ENCODE measurements at places on chromosomes 13 and 19.

GRCh38 chr13:83219832-83220231, 662.4 kb downstream of the SLITRK1 start:
- DNase-seq = no peak

DNA sequence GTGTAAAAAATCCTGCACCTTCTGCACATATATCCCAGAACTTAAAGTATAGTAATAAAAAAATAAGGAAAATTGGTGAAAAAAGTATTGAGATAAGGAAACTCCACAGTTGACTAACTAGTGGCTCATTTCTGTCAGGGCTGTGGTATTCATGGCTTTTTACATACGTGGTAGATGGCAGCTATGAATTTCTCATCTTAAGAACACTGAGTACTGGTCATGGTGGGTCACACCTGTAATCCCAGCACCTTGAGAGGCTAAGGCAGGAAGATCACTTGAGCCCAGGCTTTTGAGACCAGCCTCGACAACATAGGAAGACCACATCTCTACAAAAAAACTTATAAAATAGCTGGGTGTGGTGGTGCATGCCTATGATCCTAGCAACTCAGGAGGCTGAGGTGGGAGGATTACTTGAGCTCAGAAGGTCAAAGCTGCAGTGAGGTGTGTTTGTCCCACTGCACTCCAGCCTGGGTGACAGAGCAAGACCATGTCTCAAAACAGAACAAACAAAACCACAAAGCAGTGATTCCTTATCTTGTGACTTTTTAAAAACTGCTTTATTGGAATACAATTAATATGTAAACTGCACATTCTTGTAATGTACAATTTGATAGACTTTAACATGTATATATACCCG, 16.8 kb downstream of the SLAIN1 start:
- no peak for DNase-seq

GRCh38 chr13:97977982-97978381, 24.5 kb downstream of the IPO5 start:
- DNase-seq = no peak

GRCh38 chr13:32824675-32825074, 191.5 kb upstream of the KL start:
- DNase-seq = no peak

GRCh38 chr13:28421676-28422410, 73.1 kb downstream of the FLT1 start:
- DNase-seq = no peak

- DNase-seq = no peak
Measured at GRCh38 chr13:113860051-113860664, 3.7 kb downstream of the GAS6 start.

DNA sequence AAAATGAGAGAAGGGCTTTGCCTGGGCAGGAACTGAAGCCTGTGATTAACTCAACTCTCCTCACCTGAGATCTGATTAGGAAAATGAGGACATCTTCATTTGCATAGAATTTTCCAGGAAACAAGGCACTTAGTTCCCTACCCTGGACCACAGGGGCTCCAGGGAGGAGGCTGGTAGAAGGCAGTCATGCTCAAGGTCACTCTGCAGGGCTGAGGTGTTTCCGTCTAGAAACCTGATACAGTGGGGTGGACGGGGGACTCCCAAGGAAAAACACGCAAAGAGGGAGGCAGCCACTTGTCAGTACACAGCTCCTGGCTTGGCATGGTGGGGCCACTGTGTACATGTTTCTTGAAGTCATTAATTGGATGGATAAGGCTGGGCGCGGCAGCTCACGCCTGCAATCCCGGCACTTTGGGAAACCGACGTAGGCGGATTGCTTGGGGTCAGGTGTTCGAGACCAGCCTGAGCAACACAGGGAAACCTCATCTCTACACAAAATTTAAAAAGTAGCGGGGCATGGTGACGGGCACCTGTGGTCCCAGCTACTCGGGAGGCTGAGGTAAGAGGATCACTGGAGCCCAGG, 6.0 kb downstream of the KLK14 start:
- DNase-seq = no peak

DNA sequence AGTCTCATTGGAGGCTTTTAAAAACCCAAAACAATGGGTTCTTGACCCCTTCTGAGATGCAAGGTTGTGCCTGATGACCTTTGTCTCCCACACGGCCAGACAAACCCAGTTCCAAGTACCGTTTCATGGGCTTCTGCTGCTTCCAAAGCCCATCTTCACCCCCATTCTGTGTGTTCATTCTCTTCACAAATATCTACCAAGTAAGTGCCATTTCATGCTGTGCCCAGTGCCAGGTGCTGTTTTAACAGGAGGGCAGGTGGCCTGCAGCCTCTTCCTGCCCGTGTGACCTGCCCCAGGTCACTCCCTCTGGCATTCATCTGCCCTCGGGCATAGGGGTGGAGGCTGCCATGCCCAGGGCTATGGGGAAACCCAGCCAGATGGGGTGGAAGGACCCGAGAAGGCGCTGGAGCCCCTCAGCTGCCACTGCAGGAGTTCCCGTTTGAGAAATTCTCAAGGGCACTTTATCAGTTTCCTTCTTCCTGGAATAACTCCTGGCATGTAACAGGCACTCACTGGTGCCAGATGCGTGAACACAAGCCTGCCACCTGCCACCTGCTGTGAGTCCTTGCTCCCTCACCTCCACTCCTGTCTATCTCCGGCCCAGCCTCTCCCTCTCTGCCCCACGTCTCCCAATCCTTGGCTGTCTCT, 12.5 kb downstream of the CAPN12 start:
- DNase-seq = no peak

DNA sequence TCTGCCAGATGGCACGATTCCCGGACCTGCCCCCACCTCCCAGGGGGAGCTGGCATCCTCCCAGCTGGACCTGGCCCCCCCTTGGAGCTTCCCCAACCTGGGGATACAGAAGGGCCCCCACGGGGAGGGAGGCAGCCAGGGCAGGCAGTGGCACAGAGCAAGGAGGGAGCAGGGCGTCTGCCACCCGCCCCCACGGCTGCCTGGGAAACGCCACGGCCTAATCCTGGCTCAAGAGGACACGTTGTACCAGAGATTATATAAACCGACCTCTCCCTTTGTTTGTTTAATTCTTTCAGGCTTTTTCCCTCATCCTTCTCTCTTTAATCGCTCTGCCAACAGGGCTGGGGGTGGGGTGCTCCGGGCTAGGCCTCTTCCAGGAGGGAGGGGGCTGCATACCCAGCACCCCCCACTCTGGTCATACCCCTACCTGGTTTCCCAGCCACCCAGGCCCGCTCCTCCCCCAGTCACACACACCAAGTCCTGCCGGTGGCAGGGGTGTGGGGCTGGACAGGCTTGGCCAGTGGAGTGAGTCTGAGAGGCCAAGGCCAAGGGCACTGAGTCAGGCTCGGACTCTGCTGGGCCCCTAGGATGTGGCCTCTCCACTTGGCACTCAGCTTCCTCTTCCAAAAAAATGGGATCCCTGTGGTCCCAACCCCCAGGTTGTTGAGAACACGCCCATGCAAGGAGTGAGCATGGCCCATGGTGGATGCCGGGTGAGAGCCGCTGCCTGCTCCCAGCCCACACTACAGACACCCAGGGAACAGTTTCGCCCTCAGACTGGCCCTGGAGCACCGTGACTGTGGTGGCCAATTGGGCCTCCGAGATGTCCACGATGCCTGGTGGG, 29.5 kb upstream of the NFIC start:
- DNase-seq = no peak

DNA sequence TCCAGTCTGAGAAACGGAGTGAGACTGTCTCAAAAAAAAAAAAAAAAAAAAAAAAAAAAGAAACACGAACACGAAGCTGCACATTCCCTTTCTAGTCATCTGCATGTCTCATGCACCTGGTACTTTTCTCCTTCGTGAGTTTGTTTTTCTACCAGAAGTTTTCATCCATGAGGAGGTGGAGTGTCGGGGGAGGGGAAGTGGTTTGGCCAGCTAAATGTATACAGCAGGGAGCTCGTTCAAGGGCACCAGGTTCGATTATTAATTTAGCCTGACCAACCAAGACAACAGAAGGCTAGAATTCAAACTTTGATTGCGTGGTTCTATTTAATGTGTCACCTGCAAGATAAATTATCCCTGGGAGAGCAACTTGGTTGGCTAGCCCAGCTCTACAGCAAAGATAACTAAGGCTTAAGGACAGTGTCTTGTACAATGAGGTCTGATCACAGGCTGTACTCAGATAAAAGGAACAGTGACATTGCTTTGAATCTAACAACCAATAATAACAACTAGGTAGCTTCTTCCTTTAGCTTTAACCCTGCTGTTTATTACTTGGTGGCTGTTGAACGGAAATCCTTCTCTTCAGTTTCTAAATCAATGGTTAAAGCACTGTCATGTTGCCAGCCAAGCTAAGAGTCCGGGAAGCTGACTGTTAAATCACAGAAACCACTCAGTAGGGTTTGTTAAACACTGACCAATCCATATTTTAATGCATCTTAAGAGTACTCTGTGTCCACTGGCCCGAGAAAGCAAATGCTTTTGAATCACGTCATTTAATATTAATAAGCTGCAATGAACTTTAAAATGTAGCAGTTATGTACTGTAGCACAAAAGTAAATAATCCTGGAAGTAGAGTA, 98.4 kb upstream of the STARD13 start:
- DNase-seq = no peak

DNA sequence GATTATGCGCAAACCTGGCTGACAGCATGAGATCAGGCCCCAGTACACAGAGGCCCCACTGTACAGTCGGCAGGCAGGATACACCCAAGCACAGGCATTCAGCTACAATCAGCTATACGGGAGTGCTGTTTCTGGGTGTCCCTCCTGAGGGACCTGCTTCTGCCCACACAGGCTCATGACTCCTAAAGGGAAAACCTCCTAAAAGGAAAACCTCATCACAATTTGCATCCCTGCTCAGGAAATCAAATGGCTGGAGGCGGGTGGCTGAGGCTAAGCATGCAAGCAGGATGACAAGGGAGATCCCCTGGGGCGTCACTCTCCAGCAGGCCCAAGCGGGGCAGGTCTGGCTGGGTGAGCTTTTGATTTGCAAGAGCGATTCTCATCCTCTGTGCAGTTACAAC, 99.8 kb downstream of the CRYL1 start:
- no peak for DNase-seq

GRCh38 chr19:49343123-49343522, 7.9 kb downstream of the CD37 start:
- no peak for DNase-seq

GRCh38 chr19:29389495-29389894, 136.3 kb upstream of the VSTM2B start:
- no peak for DNase-seq

DNA sequence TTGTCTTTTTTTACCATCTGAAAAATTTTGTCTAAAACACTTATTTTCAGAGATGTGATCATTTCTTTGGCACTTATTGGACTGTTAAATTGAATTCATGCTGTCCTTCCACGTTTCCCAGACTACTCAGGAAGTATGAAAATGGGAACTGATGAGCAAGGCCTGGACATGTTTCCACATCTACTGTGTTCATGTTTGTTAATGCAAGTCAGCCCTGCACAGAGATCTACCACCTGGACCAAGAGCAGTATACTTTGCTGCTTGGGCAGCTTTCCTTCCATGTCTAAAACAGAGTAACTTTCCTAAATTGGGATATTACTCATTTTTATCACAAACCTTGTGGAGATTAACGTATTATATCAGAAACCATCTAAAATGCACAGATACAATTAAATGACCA, 687.4 kb downstream of the DIAPH3 start:
- no peak for DNase-seq

- no peak for DNase-seq
Measured at GRCh38 chr19:31784671-31785101, 435.4 kb upstream of the TSHZ3 start.

DNA sequence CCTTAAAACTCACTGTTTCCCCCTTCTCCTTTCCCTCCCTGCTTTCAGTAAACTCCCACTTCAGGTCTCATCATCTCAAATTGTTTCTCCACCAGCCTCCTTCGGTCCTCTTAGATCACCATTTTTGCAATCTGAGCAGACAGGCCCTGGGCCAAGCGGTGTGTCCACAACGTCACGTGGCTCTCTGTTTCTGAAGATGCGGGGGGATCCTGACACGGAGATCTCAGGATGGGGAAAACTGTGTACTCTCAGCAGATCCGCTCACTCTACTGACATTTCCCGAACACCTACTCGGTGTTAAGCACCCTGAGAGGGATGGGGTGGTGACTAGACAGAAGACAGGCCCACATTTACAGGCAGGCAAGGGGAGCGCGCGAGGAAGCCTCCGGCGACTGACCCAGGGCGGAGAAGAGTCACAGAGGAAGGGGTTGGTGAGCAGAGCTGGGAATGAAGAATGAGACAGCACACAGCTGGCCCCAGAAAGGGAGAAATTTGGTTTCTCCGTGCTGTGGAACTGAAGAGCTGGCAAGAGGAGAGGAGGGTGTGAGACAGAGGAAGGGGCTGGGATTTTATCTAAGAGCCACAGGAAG, 38.8 kb downstream of the SERP2 start:
- DNase-seq = no peak

DNA sequence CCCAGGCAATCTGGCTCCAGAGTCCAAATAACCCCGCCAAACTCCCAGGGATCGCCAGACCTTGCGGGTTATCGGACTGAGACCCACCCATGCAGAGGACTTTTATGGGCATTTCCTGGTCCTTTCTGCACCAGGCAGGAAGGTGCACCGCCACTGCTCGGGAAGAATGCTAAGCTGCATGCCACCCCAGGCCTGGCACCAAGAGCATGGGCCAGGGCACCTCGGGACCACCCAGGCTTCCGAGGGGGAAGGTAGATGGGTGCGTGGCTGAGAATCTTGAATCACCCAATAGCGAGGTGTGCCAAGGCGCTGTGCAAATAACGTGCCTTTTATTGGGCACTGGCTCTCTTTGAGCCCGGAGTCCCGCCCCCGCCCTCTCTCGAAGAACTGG, 422 bp upstream of the ZNF575 start:
- no peak for DNase-seq
